ENCODE measurements at places on chromosomes 1 and 21.

DNA sequence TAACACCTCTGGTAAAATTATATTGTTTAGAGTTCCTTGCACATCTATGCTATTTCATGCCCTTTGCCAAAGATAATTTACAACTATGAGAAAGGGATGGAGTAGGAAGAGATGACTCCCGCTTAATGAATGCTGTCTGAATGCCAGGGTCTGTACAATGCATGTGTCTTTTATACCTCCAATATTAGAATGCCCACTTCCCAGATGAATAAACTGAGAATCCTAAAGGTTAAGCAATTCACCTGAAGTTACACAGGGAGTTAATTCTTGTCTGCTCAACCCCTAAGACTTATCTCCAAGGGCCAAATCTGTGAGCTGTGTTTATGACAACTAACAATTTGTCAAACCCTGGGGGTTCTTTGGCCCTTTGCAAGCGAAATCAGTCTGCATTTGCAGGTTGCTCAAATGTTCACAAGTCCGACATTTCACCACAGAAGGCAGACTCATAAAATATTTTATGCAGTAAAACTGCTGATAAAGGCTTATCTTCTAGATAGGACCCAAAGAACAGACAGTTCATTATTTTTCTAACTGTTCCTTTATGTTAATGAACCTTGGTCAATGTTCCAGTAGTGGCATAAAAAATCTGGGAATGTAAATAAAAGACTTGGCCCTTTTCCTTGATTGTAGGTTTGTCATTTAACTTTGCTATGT is 50.2 kb upstream of the ATP1A1 start:
- no peak for DNase-seq

DNA sequence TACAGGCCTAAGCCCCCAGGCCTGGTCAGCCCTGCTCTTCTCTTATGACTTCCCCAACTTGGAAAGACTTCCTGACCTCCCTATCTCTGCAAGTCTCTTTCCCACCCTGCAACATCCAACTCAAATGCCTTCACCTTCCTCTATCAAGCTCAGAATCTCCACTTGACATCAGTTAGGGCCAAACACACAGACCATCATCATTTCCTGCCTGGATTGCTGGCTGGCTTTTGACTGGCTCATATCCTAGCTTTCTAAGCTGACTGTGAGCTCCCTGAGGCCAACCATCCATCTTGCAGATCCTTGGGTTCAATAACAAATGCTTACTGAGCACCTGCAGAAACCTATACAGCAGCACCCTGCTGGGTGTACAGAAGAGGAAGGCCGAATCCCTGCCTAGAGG is 137.3 kb upstream of the EDN2 start:
- DNase-seq: no peak

- DNase-seq: no peak
These were observed 292.1 kb upstream of the RGS18 start for GRCh38 chr1:191866155-191866554.

GRCh38 chr1:213327017-213327667 is 276.1 kb downstream of the RPS6KC1 start:
- no peak for DNase-seq

- no peak for DNase-seq
These were observed 789 bp upstream of the S100A14 start for GRCh38 chr1:153616917-153617311.

- DNase-seq: no peak
These were observed 95.1 kb upstream of the SLC45A1 start for GRCh38 chr1:8222789-8223188.

DNA sequence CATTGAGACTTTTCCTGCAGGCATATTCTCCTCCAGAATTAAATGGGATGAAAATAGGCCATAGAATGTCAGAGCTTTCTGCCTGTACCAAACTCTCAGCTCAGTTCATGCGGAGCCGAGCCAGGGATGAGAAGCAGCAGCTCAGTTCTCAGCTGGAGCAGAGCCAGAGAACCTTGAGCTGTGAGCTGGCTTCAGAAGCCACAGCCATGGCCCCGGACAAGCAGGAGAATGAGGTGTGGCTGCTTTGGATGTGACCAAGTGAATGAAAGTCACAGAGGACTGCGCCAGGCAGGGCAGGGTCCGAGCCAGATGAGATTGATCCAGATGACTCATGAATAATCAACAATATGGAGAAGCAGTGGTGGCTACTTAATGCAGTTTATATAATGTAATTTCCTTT is 633.8 kb downstream of the NCAM2 start:
- DNase-seq: no peak
